ENCODE measurements at places on chromosomes 11 and 22. TPM values are rescaled to one million over a fixed set of nuclear protein-coding genes. Genes with fewer than 3 reads are reported as not detected.

CDC45 gene
- total RNA-seq, result 11.9 TPM

C11orf91 gene
- not detected for total RNA-seq

MUC6 gene
- 5.0 TPM for total RNA-seq

DERL3 gene
- 2.9 TPM for total RNA-seq

B4GALNT4 gene
- 53.1 TPM for total RNA-seq
